ENCODE measurements at places on chromosomes 7 and 10.

DNA sequence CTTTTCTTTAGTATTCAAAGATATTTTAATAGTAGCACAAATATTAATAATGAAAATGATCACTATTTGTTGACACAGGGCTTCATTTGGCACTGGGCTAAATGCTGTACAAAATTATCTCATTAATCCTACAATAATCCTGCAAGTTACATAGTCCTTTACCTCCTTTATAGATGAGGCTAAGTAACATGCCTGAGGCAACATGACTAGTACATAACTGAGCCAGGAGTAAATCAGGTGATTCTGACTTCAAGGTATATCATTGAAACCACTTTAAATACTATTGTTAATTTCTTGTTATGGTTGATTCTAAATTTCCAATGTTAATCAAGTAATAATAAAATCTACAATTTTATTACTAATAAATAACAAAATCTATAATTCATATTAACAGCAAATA, 39.8 kb downstream of the SEM1 start:
- no peak for DNase-seq

- no peak for DNase-seq
These were observed 46.9 kb upstream of the TRIM8 start for GRCh38 chr10:102597131-102597991.

DNA sequence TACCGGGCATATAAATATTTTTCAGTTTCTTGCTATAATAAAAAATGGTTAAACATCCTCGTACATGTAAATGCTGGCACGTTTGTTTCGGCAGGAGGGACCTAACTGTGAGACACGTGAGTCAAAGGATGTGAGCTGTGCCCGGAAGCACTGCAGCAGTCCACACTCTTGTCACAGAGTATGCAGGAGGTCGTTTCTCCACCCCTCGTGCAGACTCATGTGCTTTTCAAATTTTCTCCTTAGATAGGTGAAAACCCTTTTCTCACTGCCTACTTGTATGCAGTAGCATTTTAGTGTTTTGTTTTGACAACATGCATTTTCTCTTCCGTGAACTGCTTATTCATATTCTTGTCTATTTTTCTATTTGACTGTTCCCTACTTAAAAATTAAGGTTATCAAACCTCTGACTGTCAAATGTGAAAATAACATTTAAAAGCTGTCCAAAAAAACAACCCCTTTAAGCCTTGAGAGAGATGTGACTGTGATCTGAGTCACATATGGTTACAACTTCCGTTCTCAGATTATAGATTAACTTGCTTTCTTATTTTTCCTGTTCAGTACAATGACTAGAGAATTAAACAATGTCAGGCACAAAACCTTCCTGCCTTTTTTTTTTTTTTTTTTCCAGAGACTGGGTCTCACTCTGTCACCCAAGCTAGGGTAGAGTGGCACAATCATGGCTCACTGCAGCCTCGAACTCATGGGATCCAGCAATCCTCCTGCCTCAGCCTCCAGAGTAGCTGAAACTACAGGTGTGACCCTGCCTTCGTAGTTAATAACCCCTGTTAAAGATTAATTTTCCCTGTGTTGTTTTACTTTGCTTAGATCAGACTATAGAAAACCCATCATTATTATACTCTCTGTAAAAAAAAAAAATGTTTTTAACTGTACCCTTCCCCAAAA, 45.1 kb downstream of the DPY19L1 start:
- DNase-seq, result peak; percentile 79

GRCh38 chr7:43937444-43937843, 11.2 kb downstream of the UBE2D4 start:
- no peak for DNase-seq

GRCh38 chr10:24505759-24506158, 217.9 kb downstream of the ARHGAP21 start:
- DNase-seq, result no peak

DNA sequence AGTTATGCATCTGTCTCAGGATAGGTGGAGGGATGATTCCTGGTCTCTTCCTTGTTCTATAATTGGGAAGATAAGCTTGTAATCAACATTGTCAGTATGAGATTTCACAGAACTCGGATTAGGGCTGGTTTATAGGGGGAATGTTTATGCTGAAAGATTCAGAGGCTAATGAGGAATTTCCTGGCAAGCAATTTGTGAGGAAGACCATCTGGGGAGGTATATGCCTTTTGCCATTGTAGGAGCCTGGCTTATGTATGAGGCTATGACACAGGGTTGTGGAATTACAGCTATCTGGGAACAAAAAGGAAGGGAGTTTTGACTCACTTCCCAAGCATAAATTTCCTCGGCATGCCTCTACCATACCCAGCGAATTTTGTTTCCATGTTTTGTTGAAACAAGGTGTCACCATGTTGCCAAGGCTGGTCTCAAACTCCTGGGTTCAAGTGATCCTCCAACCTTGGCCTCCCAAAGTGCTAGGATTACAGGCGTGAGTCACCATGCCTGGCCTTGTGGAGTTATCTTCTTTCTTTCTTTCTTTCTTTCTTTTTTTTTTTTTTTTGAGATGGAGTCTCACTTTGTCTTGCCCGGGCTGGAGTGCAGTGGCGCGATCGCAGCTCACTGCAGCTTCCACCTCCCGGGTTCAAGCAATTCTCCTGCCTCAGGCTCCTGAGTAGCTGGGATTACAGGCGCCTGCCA, 1.6 kb upstream of the COPS6 start:
- DNase-seq, result peak; percentile 97

DNA sequence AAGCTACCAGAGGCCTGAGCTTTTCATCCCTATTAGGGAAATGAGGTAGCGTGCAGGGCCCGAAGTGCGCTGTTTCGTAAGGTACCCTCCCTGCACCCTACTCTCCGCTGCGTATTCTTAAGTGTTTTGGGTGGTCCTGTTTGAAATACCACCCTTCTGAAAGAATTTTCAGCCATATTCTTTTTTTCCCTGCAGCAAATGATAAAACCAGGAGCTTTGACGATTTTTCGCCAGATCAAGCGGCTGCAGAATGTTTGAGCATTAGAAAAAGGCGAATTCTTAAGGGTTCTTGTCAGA, 1.2 kb downstream of the RSBN1L start:
- no peak for DNase-seq

- DNase-seq, result no peak
These were observed 275.2 kb downstream of the AUTS2 start for GRCh38 chr7:69873512-69873911.

DNA sequence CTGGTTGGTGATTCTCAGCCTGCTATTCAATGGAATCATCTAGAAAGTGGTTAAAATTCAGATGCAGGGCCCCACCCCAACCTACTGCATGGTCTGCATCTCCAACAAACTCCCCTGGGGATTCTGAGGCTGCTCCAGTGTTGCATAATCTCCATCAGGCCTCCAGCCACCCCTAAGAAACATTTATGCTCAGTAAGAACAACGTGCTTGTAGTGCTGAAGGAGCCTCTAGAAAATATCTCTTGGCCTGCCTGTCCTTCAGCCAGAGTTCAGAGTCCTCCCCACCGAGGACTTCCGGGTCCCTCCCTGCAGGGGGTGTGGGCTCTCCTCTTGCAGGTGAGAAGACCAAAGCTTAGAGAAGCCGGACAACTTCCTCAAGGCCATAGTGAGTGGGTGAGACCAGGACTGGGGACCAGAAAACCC, 159.8 kb downstream of the SH3PXD2A start:
- DNase-seq, result peak; percentile 83

DNA sequence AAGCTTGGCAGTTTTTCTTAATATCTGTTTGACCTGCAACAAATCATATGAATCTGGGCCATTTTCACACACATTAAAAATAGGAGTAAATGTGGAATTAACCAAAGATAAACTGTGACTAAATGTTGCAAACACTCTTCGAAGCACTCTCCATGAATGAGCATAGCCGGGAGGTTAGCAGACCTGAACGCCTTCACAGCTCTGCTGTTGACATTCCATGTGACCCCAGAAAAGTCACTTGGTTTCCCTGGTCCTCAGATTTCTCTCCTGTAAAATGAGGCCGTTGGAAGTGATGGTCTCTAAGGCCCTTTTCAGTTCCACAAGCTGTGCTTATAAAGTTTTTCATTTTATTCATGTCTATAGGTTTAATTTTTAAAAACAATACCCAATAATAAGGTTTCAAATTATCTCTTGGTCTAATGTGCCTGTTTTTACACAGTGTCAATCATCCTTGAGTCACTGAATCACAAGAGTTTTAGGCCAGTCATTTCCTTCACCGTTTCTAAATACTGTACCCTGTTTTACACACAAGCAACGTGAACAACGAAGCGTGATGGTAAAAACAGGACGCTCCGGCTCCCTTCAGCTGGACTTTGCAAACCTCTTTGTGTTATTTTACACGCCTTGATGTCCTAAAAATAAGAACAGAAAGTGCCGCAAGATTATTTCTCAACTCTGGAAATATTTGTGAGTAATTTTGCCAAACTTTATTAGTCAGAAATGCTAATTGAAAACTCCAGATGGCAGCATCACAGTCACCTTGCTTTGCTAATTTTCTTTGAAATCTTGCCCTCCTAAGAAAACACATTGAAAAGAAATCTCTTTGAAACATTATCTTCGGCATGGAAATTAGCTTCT, 38.6 kb upstream of the MET start:
- peak; percentile 14 for DNase-seq

GRCh38 chr7:82507976-82508677, 64.5 kb upstream of the CACNA2D1 start:
- no peak for DNase-seq

- no peak for DNase-seq
These were observed 281.1 kb upstream of the BMPER start for GRCh38 chr7:33624215-33624614.

- DNase-seq, result no peak
These were observed 9.3 kb upstream of the CLEC5A start for GRCh38 chr7:141956084-141956483.

DNA sequence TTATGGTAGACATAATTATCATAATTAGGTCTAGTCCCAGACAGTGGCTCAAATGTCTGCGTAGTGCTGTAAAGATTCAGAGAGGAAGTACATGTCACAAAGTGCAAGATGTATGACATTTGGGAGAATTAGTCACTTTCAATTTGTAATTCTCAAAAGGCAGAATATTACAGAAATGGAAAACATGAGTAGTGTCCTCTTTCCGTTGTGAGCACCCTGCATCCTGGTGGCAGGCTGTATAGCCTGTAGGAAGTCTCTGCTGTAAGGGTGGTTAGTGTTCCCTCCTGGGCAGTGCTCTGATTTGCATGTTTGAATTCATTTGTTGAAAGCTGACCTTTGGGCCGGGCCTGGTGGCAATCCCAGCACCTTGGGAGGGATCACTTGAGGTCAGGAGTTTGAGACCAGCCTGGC, 17.0 kb downstream of the CDK14 start:
- peak; percentile 69 for DNase-seq

DNA sequence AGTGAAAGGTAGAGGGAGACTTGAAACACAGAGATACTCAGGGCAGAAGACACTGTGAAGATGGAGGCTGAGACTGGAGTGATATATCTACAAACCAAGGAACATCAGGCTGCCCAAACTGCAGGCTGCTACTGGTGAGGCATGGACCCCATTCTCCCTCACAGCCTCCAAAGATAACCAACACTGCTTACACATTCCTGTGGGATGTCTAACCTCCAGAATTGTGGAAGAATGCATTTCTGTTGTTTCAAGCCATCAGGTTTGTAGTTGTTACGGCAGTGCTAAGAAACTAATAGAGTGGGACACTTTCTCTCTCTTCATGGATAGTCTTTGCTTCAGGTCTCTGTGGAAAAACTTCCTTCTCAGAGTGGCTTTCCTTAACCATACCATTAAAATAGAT, 182.6 kb upstream of the TMEM106B start:
- no peak for DNase-seq

- no peak for DNase-seq
These were observed 68.8 kb downstream of the OAT start for GRCh38 chr10:124349996-124350280.

DNA sequence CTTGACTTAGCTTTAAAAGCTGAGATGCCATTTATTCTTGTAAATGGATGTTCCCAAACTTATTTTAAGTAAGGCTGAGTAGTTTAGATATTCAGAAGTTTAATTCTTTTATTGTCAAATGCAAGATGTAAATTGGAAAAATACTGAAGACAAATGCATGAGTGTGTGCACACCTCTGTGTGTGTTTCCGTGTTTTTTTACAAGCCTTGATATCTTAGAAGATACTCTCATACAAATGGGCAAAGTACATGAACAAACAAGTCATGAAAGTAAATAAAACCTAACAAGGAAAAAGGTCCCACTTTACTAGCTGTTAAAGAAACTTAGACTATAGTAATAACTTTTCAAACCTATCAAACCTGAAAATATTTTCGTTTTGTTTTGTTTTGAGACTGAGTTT, 29.0 kb downstream of the ACSL5 start:
- DNase-seq, result no peak

GRCh38 chr10:351770-352334, 216.6 kb downstream of the ZMYND11 start:
- no peak for DNase-seq

DNA sequence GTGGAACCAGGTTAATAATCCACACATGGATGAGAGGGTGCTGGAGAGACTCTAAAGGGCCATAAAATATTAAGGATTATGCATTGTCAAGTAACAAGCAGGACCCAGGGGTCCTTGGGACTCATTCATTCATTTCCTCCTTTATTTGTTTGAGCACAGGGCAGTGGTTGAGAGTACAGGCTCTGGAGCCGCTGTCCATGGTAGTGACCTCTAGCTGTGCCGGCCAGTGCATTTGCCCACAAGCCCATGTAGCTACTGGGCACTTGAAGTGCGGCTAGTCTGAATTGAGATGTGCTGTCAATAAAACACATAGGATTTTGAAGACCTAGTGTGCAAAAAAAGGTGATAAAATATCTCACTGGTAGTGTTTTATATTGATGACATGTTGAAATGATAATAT, 137.6 kb downstream of the C10orf105 start:
- DNase-seq, result peak; percentile 47

DNA sequence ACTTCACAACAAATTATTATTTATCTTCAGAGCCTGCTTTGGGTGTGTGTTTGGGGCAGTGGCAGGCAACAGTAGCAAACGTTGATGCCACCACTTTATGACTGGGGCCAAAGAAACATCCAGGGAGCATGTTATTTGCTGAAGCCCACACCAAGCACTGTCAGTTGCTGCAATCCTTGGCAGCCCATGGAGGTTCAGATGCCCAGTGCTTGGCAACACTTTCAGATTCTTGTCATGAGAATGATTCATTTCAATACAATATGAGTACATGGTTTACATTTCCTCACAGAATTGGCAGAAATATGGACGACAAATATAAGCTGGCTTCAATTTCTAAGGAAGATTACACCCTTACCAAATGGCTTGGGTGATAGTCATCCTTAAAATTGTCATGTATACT, 46.5 kb upstream of the GLI3 start:
- peak; percentile 39 for DNase-seq

- no peak for DNase-seq
These were observed 59.9 kb downstream of the WDFY4 start for GRCh38 chr10:48744587-48744986.

Data from cardiac fibroblast (primary cell).